Caco-2 (cell line): ENCODE measurements at places on chromosomes 1 and 21.

GRCh38 chr1:236292425-236292824 is 10.7 kb upstream of the ERO1B start:
- DNase-seq = no peak

DNA sequence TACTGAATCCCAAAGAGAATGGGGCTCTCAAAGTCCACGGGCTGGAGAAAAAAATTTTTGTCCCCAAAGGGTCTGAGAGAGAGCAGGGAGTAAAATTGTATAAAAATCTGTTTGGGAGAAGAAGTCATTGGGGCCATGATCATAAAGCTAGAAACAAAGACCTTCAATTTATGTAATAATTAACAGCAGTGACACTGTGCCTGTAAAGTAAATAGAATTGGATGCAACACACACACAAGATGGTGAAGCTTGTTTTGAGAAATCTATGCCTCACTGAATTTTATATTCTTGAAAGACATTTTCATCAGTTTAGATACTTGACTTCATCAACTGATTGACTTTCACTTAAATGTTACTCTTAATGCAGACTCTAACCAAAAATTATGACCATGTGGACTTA is 600.5 kb upstream of the ADAMTS5 start:
- no peak for DNase-seq

DNA sequence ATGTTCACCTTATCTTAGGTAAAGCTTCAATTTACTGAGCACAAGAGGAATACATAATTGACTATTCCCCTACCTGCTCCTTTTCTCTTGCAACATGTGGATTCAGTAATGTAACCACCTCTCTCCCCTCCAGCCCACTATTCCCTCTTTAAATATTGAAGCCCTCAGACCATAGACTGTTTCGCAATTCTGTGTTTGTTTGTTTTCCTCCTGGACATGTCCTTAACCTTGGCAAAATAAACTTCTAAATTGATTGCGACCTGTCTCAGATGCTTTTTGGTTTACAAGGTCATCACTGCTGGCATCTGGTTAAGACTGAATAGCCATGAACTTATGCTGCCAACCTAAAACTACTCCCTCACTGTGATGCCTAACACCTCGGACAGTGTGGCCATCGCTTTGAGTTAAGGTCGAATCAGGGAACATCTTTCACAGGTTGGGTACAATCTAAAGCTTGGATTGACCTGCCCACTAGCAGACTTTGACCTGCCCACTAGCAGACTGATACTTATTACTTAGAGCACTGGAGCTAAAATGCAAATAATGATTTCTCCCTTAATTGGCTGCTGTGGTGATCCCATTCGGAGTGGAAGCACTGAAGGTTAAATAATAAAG is 10.2 kb upstream of the CDC42BPA start:
- no peak for DNase-seq

GRCh38 chr1:67019600-67020136 is 34.3 kb downstream of the SLC35D1 start:
- no peak for DNase-seq

DNA sequence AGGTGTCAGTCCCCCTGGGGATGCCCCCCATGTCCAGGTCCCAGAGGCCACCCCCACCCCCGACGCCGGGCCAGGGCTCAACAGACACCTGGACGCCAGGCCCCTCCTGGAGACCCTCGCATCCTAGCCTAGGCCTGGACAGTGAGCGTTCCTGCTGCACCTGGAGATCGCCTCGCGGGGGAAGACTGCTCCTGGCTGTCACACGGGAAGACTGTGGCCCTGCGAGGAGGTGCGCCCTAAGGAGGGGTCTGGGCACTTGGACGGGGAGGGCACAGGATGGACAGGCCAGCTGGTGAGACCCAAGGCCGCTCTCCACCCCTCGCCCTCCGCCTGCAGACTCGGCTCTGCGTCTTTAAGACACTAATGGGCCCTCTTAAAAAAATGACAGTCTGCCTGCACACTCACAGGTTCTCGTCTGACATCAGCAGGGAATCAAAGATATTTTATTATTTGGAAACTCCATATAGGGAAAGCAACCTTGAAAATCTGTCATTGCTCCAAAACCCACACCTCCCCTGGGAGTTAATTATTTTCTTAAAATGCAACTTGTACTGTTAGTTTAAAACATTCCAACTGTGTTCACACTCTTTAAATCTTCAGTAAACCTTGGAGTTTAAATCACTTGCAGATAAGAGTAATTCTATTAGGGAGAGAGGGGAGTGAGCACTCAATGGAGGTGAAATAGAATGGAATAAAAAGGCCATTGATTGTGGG is 45.6 kb upstream of the ACTRT2 start:
- no peak for DNase-seq

DNA sequence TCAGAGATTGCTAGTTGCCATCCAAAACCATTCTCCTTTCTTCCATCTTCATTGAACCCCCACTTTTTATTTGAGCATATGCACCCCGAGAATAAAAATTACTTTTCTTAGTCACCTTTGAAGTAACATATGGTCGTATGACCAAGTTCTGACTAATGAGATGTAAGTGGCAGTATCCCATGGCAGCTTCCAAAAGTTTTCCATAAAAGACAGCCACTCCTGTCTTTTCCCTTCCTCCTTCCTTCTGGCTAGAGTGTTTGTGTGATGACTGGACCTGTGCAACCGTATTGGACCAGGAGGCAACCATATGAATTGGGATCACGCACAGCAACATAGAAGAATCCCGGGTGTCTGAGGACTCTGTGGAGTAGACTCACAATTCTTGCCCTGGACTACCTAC is 41.1 kb upstream of the CCSAP start:
- DNase-seq = no peak

- DNase-seq = no peak
Measured at GRCh38 chr1:169044296-169044695, 62.2 kb upstream of the ATP1B1 start.

GRCh38 chr1:162175379-162176081 is 106.0 kb downstream of the NOS1AP start:
- no peak for DNase-seq

- DNase-seq = no peak
Measured at GRCh38 chr1:121519042-121519755, 334.4 kb downstream of the SRGAP2C start.

DNA sequence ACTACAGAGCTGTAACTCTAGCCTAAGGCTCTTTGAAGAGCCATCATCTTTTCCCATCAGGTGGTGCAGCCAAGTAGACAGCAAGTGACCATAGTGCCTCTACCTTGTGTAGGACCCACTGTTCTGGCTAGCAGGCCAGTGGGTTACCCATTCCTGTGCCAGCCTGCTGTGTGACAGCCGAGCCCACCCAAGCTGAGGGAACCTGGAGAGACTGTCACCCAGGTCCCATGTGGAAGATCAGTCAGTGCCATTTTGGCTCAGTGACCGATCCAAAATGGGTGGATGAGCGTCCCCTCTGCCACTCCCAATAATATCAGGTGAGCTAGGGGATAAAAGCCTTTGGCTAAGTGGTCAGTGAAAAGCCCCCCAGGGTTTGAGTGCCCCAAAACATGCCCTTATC is 417.9 kb downstream of the MATN1 start:
- no peak for DNase-seq

GRCh38 chr1:218467101-218468072 is 122.3 kb downstream of the TGFB2 start:
- no peak for DNase-seq

DNA sequence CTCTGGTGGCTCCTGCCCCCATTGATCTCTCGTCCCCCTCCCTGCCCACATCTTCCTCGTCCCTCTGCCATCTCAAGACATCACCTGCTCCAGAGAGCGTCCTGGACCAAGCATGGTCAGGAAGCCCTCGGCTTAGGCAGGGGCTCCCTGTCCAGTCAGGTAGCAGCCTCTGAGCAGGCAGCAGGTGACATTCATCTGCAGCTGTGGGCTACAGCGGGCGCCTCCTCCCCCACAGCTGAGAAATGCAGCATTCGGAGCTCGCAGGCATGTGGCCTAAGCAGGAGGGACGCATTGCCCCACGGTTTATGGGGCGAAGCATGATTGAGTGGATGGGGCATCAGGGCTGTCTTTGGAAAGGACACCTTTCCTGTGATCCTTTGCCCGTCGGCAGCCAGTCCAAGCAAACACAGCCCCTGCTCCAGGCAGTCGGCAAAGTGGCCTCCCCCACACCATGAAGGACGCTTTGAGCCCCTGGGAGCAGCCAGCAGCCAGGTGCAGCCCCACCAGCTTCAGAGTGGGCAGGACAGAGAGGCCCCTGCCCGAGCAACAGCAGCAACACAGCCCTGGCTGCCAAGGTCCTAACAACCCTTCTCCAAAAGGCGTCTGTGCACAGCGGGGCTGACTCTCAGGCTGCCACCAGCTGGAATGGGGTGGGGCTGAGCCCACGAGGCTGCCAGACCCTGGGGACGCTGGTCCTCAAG is 234.1 kb upstream of the VAMP3 start:
- no peak for DNase-seq

DNA sequence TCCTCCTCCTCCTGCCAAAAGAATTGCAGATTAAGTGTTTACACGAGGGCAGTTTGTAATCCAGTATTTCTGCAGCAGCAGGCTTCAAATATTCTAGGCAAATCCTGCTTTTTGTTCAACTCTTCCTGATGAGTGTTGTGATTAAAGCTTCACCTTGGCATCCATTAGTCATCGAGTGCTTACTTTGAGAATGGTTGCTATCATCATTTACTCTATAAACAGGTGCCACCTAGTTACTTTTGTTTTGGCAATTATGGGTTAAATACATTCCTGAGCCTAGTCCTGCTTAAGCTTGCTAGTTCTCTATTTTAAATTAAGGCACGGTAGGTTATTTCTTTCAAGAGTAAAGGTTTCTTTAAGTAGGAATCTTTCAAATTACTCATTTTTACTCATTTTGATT is 20.3 kb downstream of the PDC start:
- DNase-seq = no peak

DNA sequence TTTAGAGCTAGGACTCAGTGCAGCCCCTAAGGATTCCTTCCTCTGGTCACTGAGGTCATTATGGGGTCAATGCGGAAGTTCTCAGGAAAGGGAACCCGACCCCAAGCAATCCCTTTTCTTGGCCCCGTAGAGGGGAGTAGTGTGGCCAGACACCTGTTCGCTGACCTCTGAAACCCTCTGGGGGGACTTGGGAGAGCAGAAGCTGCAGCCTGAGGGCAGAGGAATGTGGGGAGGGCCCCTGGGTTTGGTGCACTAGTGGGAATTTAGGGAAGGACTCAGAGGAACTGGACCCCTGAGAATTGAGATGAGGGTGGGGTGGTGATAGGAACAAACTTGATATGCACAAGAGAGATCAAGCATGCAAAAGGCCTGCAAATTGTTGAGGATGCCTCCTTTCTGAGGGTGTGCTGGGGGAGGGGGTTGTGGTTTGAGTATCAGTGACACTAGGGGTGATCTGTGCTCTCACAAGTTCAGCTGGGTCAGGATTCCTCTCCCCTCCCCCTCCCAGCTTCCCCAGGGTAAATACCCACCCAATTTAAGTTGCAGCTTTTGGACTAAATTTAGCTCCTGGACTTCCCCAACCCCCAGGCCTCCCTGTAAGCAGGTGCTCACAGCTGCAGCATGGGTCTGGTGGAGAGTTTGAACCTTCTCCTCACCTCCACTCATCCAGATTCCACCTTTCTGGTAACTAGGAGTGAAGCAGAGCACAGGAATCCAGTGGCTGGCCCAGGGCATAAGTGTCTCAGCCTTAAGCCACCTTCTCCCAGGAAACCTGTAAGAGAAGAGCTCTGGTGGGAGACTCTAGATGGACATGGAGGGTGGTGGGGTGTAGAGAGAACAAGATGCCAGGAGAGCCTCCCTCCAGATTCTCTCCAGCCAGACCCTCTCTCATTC is 13.5 kb downstream of the ADAMTSL4 start:
- DNase-seq = no peak

DNA sequence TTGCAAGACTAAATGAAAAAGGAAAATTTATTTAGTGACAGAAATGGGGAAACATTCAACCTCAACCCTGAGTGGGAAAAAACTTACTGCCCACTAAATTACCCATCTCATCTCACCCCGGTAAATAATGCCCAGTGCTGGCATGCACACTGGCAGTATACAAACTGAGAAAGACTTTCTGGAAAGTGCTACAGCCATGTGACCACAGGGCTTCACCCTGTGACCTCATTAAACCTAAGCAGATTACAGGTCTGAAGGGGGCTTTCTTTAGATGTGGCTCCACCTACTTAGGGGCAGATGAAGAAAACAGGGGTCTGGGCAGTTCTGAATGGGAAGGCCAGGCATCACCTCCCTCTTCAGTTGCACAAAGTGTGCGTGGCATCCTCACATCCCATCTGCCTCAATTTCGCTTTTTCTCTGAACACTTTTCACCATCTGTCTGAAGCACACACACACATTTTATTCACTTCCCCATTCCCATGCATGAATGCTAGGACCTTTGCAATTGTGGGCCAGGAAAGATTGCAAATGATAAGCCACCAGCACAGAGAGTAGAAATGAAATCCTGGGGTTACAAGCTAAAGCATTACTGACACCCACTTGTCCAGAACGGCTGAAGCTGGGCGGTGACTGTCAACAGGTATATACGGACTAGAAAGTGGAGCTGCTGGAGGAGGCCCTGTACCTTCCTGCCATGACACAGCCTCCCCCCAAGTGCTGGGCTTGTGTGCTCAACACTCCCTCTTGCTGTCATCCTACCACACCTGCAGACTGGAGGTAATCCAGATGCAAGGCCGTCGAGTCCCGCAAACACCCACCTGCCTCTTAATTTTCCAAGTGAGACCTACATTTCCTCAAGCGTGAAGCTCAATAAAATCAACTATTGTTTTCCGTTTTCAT is 2.7 kb downstream of the NADK start:
- no peak for DNase-seq

DNA sequence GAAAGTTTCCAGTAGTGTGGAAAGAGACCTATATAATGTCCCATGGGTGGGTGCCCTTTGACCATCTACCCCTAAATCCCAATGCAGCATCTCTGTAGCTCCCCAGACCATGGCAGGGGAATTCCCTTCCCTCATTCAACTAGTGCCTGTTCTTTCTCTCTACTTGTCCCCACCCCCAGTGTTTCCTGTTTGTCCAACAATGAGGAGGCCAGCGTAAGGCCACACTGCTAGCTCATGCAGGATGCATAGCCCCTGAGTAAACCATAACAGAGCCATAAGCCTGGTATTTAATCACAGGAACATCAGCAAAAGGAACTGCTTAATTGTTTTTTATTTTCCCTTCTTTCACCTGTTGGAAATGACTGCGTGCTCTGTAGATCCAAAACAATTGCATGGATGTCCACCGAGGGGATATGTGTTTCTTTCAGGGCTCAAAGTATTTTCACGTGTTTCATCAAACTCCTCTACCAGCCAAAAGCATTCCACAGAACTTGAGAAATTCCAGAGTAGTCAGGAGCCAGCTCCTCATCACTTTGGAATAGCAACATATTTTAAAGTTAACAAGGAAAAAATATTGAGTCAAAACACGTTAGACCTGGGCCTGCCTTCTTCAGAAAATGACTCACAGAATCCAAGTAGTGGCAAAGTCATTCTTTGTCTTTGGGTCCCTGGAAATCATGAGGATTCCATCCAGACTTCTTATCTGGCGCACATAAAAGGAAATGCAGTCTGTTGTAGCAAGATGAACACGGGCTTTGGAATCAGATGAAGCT is 162.5 kb upstream of the SGIP1 start:
- DNase-seq = no peak
